Heart right ventricle (tissue), 16 donors: ENCODE measurements at places on chromosomes 11 and 22. TPM values are rescaled to one million over a fixed set of nuclear protein-coding genes. Genes with fewer than 3 reads are reported as not detected.

DNA sequence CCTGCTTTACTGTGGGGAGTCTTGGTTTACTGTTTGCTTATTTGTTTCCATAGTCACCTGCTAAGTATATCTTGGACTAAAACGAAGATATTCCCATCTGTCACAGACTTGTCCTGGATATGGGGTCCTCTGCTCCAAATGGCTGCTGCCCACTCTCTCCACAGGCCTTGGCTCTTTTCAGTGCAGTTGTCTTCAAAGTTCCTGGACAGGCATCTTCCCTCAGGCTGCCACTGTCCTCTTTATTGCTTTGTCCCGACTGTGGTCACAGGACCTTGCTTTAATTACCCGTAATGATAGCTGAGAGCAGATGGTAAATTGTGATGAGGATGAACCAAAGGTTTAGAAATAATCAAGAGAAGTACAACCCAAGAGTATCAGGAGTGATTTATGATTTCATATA lies 713.9 kb upstream of the CCDC179 start:
- H3K27me3 ChIP-seq = no peaks in the 10 kb centered on the region
- H3K4me1 ChIP-seq = no peaks in the 10 kb centered on the region
- DNase-seq = no peak
- H3K36me3 ChIP-seq = no peaks in the 10 kb centered on the region
- no peak overlapping the region for H3K4me3 ChIP-seq

The LARGE2 gene
- polyA plus RNA-seq = not detected

The LYVE1 gene
- polyA plus RNA-seq = 23.1 TPM

The OSBPL5 gene
- polyA plus RNA-seq = 18.7 TPM

- DNase-seq = no peak
- H3K27ac ChIP-seq = no peak overlapping the region
- no peaks in the 10 kb centered on the region for H3K27me3 ChIP-seq
- no peaks in the 10 kb centered on the region for H3K36me3 ChIP-seq
Observed at GRCh38 chr11:102581066-102581465, 44.1 kb downstream of the MMP20 start.

GRCh38 chr11:92659793-92660192 lies 309.7 kb upstream of the MTNR1B start:
- no peak overlapping the region for H3K27ac ChIP-seq
- H3K4me1 ChIP-seq = no peaks in the 10 kb centered on the region
- no peaks in the 10 kb centered on the region for H3K27me3 ChIP-seq
- no peak for DNase-seq
- H3K36me3 ChIP-seq = no peaks in the 10 kb centered on the region

The P2RX6 gene
- polyA plus RNA-seq = 0.07 TPM

- H3K27me3 ChIP-seq = no peaks in the 10 kb centered on the region
- no peak for DNase-seq
- no peaks in the 10 kb centered on the region for H3K4me1 ChIP-seq
- no peaks in the 10 kb centered on the region for H3K36me3 ChIP-seq
- H3K4me3 ChIP-seq = no peak overlapping the region
- H3K27ac ChIP-seq = no peak overlapping the region
Observed at GRCh38 chr11:77300695-77301094, 791 bp downstream of the GDPD4 start.

The PTPRJ gene
- 0.78 TPM for polyA plus RNA-seq

- no peak overlapping the region for H3K27ac ChIP-seq
- H3K4me1 ChIP-seq = peaks cover 25% of the 10 kb centered on the region
- no peaks in the 10 kb centered on the region for H3K27me3 ChIP-seq
- H3K36me3 ChIP-seq = peaks cover 18% of the 10 kb centered on the region
- no peak for DNase-seq
Observed at GRCh38 chr11:11996321-11997048, 11.9 kb downstream of the DKK3 start.

The HPX gene
- polyA plus RNA-seq = 0.73 TPM

- no peak overlapping the region for H3K4me3 ChIP-seq
- H3K27me3 ChIP-seq = no peaks in the 10 kb centered on the region
- no peaks in the 10 kb centered on the region for H3K36me3 ChIP-seq
Observed at GRCh38 chr11:132539590-132540368, 992.5 kb downstream of the OPCML start.

The MS4A2 gene
- polyA plus RNA-seq = not detected

DNA sequence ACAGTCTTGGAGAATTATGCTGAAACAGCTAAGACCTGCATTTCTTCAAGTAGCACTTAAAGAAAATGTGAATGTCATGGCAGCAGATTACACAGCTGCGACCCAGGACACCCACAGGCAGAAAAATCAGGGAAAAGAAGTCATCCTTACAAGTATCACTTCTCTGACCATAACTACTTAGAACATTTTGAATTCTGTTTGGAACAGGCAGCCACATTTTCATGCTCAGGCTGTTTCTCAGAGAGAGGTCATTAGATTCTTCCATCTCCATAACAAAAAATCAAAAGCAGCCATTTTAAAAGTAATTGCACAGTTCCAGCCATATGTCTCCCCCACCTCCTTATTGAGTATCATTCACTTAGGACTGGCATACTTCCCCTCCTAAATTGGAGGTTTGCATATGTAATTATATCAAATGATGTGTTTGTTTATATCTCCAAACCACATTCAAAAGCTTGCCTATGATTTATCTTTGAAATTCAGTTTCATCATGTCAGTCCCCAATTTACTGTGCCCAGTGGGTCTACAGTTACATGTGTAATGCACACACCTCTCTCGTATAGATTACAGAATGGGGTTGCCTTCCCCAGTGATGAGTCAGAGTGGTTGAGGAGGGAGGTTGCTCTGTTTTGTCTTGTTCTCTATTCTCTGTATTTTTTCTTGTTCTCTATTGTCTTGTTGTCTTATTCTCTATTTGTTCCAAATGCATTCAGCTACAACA lies 276.5 kb upstream of the MTNR1B start:
- no peak overlapping the region for H3K4me3 ChIP-seq
- no peak overlapping the region for H3K27ac ChIP-seq
- no peak for DNase-seq
- H3K27me3 ChIP-seq = no peaks in the 10 kb centered on the region
- no peaks in the 10 kb centered on the region for H3K36me3 ChIP-seq

GRCh38 chr11:46249938-46250744 lies 27.3 kb upstream of the CREB3L1 start:
- H3K27ac ChIP-seq = no peak overlapping the region
- H3K4me3 ChIP-seq = no peak overlapping the region
- DNase-seq = no peak
- H3K27me3 ChIP-seq = no peaks in the 10 kb centered on the region
- no peaks in the 10 kb centered on the region for H3K36me3 ChIP-seq

DNA sequence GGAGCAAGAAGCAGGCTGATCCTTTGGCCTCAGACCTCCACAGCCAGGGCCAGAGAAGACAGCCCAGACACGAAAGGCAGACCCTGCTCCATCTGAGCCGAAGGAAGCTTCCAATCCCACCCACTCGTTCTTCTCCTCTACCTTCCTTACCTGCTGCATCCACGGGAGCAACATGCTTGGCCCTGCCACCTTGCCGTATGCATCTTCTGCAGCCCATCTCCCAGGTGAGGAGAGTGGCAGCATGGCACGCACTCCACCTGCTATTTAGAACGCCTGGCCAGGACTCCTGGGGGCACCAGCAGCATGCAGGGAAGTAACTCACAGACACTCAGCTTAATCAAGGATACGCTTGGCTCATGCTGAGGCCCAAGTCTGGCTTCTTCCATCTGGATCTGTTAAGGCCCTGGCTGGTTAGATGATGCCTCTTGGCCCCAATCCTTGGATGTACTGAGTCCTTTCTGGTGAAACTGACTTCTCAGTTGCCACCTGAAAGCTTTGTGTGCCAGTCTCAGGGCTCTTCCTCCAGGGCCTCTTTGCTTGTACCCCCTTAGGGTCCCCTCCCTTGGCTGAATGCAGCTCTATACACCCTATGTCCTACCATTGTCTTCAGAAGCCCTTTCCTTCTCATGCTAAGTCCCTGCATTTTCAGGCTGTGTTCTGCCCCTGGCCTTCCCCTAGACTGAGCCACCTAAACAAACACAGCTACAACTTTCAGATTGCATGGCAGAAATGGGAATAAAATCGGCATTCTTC lies 604.9 kb downstream of the BUD13 start:
- no peaks in the 10 kb centered on the region for H3K36me3 ChIP-seq
- H3K27ac ChIP-seq = no peak overlapping the region
- peaks cover 8% of the 10 kb centered on the region for H3K27me3 ChIP-seq
- no peak for DNase-seq
- no peak overlapping the region for H3K4me3 ChIP-seq
- no peaks in the 10 kb centered on the region for H3K4me1 ChIP-seq

DNA sequence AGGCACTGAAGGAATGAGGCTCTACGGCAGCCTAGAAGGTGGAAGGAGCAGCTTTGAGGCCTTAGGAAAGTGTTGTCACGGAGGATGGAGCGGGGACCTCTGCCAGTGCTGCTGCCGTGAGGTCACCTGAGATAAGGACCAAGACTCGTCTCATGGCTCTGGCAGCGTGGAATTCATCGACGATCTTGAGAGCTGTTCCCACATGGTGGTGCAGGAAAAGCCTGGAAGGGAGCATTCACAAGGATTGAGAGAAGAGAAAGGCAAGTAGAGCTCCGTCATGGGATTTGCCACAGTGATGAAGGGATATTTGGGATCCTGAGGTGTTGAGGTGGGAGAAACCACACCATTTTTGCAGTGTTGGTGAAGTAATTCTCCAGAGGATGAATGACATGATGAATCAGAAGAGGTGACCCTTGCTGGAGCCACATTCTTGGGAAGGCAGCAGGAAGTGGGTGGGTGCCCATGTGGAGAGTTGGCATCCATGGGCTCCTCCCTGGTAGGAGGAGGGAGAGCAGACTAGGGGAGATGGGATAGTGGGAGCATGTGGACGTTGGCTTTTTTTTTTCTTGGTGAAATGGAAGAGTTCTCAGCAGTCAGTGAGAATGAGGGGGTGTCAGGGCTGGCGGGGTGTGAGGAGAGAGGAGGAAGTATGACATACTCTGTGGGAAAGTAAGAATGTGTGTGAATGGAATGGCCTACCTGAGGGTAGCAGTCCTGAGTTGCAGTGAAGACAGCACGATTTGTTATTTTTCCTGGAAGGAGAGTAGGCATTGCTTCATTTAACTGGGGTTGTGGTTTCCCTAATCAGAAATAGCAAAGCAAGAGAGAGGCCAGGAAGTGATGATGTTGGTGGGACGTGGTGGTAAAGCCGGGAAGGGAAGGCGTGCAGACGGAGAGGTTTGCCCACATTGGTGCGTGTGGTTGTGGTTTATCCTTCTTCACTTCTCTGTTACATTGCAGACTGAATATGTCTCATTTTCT lies 11.1 kb downstream of the PPP6R3 start:
- H3K4me3 ChIP-seq = no peak overlapping the region
- peaks cover 72% of the 10 kb centered on the region for H3K4me1 ChIP-seq
- no peaks in the 10 kb centered on the region for H3K36me3 ChIP-seq
- no peak for DNase-seq
- H3K27ac ChIP-seq = no peak overlapping the region

The RAB3IL1 gene
- 9.7 TPM for polyA plus RNA-seq

GRCh38 chr11:60098508-60098907 lies 10.0 kb downstream of the MS4A2 start:
- H3K27ac ChIP-seq = no peak overlapping the region
- H3K27me3 ChIP-seq = no peaks in the 10 kb centered on the region
- no peaks in the 10 kb centered on the region for H3K4me1 ChIP-seq
- H3K36me3 ChIP-seq = no peaks in the 10 kb centered on the region
- no peak for DNase-seq
- H3K4me3 ChIP-seq = no peak overlapping the region

The OR5A1 gene
- polyA plus RNA-seq = not detected

DNA sequence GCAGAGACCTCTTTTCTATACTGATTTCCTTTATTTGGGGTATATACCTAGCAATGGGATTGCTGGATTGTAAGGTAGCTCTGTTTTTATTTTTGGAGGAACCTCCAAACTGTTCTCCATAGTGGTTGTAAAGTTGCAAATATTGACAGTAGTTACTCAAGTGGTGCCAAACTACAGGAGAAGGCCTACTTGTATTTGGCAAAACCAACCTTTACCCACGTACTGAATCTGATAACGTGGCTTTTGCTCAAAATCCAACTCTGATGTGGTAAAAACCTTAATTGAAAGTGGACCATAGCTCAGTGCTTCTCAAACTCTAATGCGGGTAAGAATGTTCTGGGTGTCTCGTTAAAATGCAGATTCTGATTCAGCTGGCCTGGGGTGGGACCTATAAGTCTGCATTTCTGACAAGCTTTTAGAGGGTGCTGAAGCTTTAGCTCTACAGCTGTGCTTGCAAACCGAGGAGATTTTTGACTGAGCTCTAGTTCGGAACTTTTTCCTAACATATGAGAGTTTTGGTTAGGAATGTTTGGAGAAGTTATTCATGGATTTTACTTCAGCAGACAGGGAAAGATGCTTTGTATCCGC lies 69.8 kb downstream of the PACS1 start:
- H3K27me3 ChIP-seq = no peaks in the 10 kb centered on the region
- no peak for DNase-seq
- H3K4me3 ChIP-seq = no peak overlapping the region
- H3K27ac ChIP-seq = no peak overlapping the region
- H3K36me3 ChIP-seq = no peaks in the 10 kb centered on the region
